B cell (primary cell): ENCODE measurements at places on chromosomes 11 and 22.

- peaks cover 9% of the 10 kb centered on the region for H3K4me1 ChIP-seq
- peaks cover 24% of the 10 kb centered on the region for H3K36me3 ChIP-seq
- no peak overlapping the region for H3K27ac ChIP-seq
- DNase-seq: peak; percentile 82
- H3K27me3 ChIP-seq: no peaks in the 10 kb centered on the region
- H3K4me3 ChIP-seq: no peak overlapping the region
Measured at GRCh38 chr22:36277482-36278291, 24.8 kb downstream of the APOL1 start.

DNA sequence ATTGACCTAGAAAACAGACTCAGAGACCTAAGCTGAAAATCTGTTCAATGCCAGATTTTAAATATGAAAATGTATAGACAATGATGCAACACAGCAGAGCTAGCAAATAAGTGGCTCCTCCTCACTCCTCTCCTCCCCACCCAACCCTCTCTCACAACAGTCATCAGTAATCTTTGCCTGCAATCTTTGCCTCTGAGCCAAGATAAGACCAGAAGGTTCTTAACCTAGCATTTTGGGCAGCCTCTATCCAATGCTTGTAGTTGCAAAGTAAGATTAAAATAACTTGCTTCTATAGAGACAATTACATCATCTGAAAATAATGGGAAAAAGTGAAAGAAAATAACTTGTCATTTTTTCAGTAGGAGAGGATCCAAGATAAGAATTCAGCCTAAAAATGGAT is 117.3 kb downstream of the PARVA start:
- no peaks in the 10 kb centered on the region for H3K36me3 ChIP-seq
- no peaks in the 10 kb centered on the region for H3K27me3 ChIP-seq
- H3K4me1 ChIP-seq: no peaks in the 10 kb centered on the region
- H3K4me3 ChIP-seq: no peak overlapping the region
- DNase-seq: no peak
- H3K27ac ChIP-seq: no peak overlapping the region

- no peaks in the 10 kb centered on the region for H3K36me3 ChIP-seq
- H3K4me1 ChIP-seq: no peaks in the 10 kb centered on the region
- H3K27me3 ChIP-seq: no peaks in the 10 kb centered on the region
- no peak for DNase-seq
Measured at GRCh38 chr22:20173772-20174171, 22.9 kb upstream of the CCDC188 start.

DNA sequence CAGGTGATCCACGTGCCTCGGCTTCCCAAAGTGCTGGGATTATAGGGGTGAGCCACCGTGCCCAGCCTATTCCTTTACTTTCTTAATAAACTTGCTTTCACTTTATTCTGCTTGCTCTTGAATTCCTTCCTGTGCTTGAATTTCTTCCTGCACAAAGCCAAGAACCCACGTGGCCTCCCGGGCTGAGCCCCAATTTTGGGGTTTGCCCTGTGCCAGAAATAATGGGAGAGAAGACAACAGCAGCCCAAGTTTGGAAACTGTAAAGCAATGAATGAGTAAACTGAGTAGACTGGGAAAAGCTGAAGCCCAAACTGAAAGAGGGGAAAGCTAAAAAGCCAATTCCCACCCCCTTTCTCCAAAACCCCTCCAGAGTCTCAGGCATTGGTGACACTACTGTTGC is 136.4 kb downstream of the NECTIN1 start:
- H3K27ac ChIP-seq: no peak overlapping the region
- peaks cover 6% of the 10 kb centered on the region for H3K27me3 ChIP-seq
- H3K4me3 ChIP-seq: no peak overlapping the region
- H3K36me3 ChIP-seq: no peaks in the 10 kb centered on the region

DNA sequence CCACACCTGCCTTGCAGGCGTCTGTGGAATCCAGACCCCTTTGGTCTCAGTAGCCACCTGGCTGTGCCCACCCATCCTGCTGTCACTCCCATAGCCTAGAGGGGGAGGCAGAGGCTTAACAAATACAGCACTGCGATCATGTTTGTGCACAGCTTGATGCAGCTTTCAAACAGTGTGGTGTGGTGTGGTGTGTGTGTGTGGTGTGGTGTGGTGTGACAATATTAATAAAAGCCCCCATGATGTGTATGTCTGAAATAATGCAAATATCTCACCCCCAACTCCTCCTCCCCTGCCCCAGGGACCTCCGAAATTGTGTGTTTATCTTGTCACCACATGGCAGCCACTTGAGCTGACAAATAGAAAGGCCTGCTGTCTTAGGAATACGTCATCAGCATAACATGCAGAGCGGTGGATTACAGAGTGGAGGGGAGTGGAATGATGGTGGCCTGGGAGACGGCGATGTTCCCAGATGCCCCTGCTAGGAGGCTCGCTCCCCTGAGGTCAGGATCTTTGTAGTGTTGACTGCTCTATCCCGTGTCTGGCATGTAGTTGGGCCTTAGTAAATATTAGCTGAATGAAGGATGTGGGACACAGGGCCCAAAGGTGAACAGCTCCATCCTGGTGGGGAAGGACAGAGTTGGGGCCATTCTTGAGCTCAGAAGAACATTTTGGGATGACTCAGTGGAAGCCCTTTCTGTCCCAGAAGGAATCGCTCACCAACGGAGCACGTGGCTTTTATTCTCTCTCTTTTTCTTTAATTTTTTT is 2.8 kb downstream of the PDXP start:
- no peak overlapping the region for H3K4me3 ChIP-seq
- H3K27me3 ChIP-seq: no peaks in the 10 kb centered on the region
- DNase-seq: peak; percentile 69
- no peaks in the 10 kb centered on the region for H3K36me3 ChIP-seq
- H3K4me1 ChIP-seq: peaks cover 49% of the 10 kb centered on the region

DNA sequence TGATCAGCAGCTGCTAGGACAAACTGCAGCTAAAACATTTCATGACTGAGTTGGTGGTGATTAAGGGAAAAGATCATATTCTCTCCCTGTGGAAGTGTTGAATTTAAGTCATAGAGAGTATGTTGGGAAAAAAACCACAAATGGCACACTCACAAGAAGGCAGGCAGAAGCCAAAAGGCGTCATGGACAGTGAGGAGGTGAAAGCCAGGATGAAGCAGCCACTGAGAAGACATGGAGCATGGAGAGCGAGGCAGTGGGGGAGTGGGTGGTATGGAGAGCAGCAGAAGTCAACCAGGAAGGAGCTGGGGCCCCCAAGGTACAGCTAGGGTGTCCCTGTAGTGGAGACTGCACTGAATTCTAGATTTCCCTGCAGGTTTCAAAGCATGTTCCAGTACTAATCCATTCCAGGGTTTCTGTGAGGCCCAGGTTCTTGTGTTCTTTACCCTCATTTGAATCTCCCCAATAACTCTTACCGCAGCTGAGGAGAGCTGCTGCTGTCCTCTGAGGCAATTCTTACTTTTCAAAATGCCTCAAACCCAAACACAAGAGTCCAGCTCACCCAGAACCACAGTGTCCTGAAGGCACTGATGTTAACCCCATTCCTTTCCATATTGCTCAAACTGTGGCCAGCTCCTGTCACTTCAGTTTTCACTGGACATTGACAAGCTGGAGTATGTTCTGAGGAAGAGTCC is 191.8 kb upstream of the E2F8 start:
- H3K4me1 ChIP-seq: peaks cover 16% of the 10 kb centered on the region
- no peaks in the 10 kb centered on the region for H3K36me3 ChIP-seq
- DNase-seq: peak; percentile 31

GRCh38 chr22:29213493-29213892 is 7.8 kb downstream of the EMID1 start:
- no peaks in the 10 kb centered on the region for H3K36me3 ChIP-seq
- H3K4me1 ChIP-seq: peaks cover 13% of the 10 kb centered on the region
- H3K27me3 ChIP-seq: no peaks in the 10 kb centered on the region
- no peak overlapping the region for H3K4me3 ChIP-seq
- no peak overlapping the region for H3K27ac ChIP-seq

DNA sequence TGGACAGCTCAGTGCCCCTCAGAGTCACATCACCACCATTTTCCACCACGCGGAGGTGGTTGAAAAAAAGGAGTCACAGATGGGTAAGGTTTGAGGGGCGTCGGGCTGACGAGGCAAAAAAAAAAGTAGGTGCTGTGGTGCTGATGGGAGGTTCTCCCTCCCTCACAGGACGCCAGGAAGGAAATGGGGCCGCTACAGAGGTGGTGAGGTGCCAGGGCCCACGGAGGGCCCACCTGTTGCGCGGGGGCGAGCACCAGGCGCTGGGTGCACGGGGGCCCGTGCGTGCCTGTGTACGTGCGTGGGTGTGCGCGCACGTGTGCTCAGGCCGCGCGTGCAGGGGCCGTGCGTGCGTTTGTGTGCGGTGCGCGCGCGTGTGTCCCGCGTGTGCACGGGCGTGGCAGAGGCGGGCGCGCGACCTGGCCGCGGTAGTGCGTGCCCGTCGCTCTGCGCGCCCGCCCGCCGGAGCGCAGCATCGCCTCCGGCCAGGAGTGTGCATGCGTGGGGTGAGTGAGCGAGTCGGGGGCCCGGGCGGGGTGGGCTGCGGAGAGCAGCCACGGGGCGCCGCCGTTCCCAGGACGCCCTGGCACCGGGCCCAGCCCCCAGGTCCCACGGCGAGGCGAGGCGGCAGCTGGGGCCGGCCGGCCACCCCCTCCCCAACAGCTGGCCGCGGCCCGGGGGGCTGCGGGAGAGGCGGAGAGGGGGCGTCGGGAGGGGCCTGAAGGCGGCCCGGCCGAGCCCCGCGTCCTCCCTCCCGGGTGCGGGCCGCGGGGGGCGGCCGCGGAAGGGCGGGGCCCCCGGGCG is 2.8 kb downstream of the PDGFB start:
- H3K36me3 ChIP-seq: no peaks in the 10 kb centered on the region
- no peak overlapping the region for H3K27ac ChIP-seq
- DNase-seq: peak; percentile 43
- no peak overlapping the region for H3K4me3 ChIP-seq
- H3K27me3 ChIP-seq: peaks cover 7% of the 10 kb centered on the region

GRCh38 chr22:43400449-43400848 is 11.4 kb upstream of the MPPED1 start:
- DNase-seq: no peak
- H3K4me1 ChIP-seq: no peaks in the 10 kb centered on the region
- H3K36me3 ChIP-seq: no peaks in the 10 kb centered on the region
- no peak overlapping the region for H3K27ac ChIP-seq

GRCh38 chr11:113369411-113369810 is 18.2 kb upstream of the ANKK1 start:
- no peak for DNase-seq
- no peak overlapping the region for H3K4me3 ChIP-seq
- no peaks in the 10 kb centered on the region for H3K4me1 ChIP-seq
- H3K27me3 ChIP-seq: no peaks in the 10 kb centered on the region
- H3K27ac ChIP-seq: no peak overlapping the region

DNA sequence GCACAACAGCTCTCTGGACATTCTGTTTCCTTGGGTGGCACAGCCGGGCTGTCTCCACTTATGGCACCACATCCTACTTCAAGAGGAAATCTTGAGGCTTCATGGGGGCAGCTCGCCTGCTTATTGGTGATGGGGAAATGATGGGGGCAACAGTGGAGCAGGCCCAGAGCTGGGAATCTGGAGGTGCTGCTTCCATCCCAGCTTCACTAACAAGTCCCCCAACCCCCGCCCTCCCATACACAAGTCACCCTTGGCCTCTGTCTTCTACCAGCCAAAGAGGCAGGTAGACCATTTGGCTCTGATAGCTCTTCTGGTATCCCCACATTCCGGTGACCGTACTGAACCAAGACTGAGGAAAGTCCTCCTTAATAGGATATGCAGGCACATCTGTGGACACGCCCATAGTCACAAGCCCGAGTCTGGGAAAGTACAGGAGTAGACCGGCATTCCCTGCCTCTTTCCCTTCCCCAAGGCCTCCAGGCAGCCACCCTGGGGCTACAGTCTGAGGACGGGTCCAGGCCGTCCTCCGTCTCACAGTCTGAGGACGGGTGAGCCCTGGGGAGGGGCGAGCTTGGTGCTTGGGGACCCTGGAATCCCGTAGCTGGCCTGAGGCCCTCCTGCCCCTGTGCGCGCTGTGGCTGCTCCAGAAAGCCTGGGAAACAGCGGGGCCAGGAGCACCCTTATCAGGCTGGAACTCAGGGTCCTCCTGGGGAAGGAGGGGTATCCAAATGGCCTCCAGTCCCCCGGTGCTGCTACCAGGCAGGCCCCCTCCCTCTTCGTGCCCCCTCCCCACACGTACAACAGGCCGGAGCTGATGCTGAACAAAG is 145.6 kb downstream of the FEZ1 start:
- H3K36me3 ChIP-seq: no peaks in the 10 kb centered on the region
- H3K4me1 ChIP-seq: peaks cover 4% of the 10 kb centered on the region
- no peak overlapping the region for H3K4me3 ChIP-seq
- no peak overlapping the region for H3K27ac ChIP-seq
- no peaks in the 10 kb centered on the region for H3K27me3 ChIP-seq
- no peak for DNase-seq

DNA sequence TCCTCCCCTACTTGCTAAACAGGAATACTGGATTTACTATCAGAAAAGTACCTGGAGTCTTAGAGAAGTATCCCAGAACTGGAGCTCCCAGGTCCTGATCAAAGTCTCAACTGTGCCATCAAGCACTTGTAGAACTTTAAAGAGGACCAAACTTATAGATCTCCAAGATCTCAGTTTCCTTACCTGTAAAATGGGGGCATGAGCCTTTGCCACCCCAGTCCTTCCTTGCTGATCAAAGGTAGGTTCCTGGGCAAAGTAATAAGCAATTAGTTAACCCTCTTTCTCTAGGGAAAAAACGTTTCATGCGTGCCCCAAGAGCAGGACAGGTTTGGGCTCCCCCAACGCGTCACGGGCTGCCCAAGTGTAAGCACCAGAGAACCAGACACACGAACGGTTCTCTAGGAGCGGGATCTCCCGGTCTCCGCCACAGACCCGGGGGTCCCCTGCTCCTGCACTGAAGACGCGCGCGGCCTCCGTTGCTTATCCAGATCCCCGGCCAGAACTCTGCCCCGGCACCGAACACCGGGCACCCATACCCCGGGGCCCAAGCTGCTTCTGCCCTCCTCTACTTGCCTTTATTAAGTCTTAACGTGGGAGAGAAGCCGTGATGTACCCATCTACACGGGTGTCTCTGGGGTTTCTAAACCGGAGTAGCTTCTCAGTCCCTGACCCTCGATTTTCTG is 505 bp downstream of the ZNF214 start:
- peaks cover 4% of the 10 kb centered on the region for H3K4me1 ChIP-seq
- no peak overlapping the region for H3K4me3 ChIP-seq
- no peak overlapping the region for H3K27ac ChIP-seq

GRCh38 chr11:103257360-103257759 is 148.1 kb downstream of the DYNC2H1 start:
- DNase-seq: no peak
- no peaks in the 10 kb centered on the region for H3K36me3 ChIP-seq
- no peaks in the 10 kb centered on the region for H3K4me1 ChIP-seq

GRCh38 chr11:69130654-69131053 is 25.1 kb upstream of the SMIM38 start:
- no peaks in the 10 kb centered on the region for H3K27me3 ChIP-seq
- peaks cover 3% of the 10 kb centered on the region for H3K4me1 ChIP-seq
- no peak overlapping the region for H3K27ac ChIP-seq
- no peak overlapping the region for H3K4me3 ChIP-seq
- H3K36me3 ChIP-seq: no peaks in the 10 kb centered on the region
- DNase-seq: no peak

DNA sequence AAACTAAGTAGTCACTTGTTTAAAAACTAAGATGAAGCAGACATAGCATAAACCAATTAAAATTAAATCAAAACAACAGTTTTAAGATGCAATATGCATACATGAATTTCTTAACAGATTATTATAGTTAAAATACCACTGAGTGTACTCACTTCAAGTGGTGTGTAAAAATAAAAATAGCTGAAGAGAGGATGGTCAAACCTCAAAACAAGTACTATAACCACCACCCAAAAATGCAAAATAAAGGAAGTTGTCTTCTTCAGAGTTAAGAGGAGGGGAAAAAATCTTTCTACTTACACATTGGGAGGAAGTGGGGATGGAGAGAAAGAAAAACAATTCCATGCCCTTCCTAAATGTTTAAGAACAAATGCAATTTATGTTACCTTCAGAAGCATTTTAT is 31.9 kb downstream of the RRAS2 start:
- DNase-seq: peak; percentile 51
- H3K4me1 ChIP-seq: peaks cover 72% of the 10 kb centered on the region
- H3K4me3 ChIP-seq: peak overlapping the region; percentile 60
- H3K36me3 ChIP-seq: no peaks in the 10 kb centered on the region
- H3K27me3 ChIP-seq: no peaks in the 10 kb centered on the region
